ENCODE measurements at places on chromosomes 2 and 18.

DNA sequence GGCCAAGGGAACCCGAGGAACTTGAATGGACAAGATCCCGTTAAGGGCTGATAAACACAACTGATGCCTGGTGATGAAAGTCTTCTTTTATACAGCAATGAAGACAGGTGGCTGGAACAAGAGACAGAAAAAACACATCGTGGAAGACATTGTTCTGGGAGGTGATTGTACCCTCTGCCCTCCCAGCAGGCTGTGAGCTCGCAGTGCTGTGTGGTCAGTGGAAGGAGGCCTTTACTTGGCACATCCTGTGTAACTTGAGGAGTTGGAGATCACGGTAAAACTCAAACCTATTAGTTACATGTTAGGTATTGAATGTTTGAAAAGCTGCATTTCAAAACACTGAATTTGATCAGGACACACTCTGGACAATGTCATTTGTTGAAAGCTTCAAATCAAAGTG, 249.9 kb upstream of the EPAS1 start:
- no peak for DNase-seq

GRCh38 chr18:26468931-26469340, 79.4 kb downstream of the KCTD1 start:
- DNase-seq, result peak; percentile 40

GRCh38 chr2:232485757-232486557, 1.7 kb downstream of the ECEL1 start:
- DNase-seq, result no peak

DNA sequence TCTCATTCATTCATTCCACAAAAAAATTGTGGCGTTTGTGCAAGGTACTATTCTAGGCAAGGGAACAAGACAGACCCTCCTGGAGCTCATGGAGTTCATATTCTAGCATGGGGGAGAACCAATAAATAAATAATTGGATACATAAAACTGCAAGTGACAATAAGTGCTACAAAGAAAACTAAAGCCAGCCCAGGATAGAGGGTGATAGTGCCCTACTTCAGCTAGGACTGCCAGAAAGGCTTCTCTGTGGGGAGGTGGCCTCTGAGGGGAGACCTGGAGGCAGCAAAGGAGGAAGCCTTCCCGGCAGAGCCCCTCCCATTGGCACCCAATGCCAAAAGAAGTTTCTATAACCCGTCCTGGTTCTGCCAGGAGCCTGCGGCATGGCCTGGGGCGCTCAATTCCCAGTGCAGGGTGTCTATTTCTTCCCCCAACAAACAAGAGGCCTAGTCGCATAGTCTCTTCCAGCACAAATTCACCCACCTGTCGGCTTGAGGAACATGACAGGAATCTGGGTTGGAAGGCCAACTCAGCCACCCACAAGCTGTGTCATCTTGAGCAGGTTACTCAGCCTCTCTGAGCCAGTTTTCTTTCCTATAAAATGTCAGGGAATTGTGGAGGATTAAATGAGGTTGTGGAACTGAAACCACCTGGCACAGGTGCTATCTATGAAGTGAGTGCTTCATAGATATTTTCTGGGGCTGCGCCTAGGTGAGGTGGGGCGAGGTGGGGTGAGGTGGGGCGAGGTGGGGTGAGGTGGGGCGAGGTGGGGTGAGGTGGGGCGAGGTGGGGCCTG, 94.3 kb downstream of the ZFP36L2 start:
- no peak for DNase-seq

DNA sequence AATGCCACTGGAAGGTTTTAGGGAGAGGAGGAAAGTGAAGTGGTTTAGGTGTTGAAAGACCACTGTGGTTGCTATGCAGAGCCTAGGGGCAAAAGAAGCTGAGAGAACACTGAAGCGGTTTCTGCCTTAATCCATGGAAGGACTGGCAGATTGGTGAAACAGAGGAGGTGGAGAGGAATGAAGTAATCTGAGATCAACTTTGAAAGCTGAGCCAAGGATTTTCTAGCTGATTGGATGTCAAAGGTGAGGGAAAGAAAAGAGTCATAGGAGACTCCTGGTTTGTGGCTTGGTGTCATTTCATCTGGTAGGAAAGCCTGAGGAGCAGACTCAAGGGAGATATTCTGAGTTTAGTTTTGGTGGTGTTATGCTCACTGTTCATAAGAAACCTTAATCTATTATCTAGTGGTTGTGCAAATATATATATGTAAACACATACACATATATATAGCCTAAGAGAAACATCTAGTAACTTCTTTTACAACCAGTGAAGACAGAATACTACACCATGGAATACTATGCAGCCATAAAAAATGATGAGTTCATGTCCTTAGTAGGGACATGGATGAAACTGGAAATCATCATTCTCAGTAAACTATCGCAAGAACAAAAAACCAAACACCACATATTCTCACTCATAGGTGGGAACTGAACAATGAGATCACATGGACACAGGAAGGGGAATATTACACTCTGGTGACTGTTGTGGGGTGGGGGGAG, 134.1 kb upstream of the CREB1 start:
- DNase-seq, result no peak

DNA sequence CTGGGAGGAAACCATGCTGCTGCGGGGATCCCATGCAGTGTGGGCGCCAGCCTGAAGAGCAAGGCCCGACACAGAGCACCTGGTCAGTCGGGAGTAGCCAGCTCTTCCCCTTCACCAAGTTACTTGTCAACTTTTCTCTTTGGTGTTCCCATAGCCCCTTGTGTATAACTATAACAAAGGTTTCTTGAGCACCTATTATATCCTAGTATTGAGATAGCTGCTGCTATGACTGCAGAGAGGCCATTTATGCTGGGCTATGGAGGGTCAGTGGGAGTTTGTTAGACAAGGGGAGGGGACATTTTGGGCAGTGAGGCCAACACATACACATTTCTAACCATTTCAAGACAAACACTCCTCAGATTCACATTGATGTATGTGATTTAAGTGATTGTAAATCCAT, 10.8 kb downstream of the HK2 start:
- DNase-seq, result no peak

DNA sequence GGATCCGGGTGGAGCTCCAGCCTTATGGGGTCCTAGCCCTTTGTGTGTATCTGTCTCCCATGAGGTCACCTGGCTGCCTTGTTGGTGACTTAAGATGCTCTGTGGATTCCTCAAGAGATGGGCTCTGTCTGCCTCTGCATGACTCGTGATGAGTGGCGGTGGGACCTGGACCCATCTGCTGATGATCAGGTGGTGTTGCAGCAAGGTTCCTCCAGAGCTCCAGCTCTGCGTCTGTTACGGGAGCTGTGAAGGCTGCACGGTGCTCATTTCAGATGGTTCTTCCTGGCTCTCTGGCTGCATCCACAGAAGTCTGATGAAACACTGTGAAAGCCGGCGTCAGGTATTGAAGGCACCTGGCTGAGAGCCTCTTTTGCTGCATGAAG, 2.4 kb downstream of the AGAP1 start:
- no peak for DNase-seq

- DNase-seq, result no peak
Observed at GRCh38 chr2:156429211-156429610, 7.0 kb upstream of the GPD2 start.

GRCh38 chr2:227942021-227942420, 70.6 kb downstream of the DAW1 start:
- DNase-seq, result no peak

- DNase-seq, result no peak
Observed at GRCh38 chr2:234003972-234004617, 46.4 kb upstream of the SPP2 start.

GRCh38 chr2:196955036-196955435, 28.5 kb upstream of the PGAP1 start:
- DNase-seq, result no peak

DNA sequence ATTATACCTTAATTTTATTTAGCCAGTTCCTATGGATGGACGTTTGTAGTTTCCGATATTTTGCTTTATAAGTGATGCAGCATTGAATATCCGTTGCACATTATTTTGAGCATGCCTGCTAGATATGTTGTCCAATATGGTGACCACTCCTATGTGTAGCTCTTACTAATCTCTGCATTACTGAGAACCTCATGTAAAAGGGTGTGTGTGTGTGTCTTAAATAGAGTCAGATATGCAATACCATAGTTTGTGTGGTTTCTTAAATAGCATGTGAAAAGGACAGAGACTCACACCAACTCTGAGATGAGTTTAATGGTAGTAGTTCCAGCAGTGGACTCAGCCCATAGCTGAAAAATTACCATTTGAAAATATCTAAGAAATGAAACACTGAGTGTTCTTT, 32.3 kb downstream of the CD8A start:
- DNase-seq, result no peak

DNA sequence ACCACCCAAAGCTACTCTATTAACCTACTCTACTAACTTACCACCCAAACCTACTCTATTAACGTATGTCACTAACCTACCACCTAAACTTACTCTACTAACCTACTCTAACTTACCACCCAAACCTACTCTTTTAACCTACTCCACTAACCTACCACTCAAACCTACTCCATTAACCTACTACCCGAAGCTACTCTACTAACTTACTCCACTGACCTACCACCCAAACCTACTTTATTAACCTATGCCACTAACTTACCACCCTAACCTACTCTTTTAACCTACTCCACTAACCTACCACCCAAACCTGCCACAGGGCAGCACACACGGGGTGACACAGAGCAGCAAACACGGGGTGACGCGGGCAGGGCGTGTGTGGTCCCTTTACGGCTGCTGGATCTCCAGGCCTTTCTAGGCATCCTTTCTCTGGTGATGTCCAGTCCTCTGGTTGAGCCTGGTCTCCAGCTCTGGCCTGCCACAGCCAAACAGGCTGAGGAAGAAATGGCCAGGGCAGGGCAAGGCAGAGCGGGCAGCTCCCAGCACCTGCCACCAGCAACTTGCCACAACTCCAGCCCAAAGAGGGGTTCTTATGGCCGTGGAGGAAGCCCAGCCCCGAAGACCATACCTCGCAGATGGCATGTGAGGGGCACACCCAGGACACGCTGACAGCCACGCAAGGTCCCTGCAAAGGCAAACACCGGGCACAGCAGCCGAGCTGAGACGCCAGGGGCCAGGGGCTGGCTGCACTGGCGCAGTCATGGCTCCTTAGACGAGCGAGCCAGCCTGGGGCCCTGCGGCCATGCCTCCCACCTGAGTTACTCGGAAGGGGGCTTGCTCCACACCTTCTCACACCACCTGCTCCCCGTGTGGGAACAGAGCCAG, 25.7 kb downstream of the PXDN start:
- no peak for DNase-seq

DNA sequence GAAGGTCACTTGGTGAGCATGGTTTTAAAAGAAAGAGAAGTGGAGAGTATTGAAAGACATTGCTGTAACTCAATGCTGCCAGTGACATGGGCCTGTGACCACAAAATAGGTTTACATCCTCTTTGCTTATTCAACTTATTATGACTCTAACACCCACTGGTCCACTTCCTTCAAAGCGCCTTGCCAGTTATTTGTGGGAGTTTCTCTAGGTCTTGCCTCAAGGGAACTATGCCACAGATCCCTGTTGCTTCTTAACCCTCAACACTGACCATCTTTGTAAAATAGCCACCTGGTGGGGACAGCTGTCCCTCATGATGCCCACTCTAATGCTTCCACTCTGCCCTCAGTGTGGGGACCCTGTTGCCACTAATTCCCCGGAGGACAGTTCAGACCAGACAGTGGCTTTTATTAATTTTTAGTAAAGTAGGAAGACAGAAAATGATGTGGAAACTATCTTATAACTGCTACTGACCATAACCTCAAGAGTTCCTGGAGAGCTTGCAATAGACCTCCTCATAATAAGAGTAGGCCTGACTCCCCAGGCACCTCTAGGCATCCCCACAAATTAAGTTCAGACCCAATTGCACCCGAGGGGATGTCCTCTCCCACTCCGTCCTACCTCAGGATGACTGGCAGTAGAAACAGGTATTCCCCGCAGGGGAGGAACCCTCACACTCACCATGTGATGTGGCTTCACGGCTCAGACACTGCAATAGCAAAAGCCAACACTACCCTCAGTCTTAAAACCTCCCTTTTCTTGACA, 31.3 kb upstream of the SLC25A52 start:
- DNase-seq, result no peak

DNA sequence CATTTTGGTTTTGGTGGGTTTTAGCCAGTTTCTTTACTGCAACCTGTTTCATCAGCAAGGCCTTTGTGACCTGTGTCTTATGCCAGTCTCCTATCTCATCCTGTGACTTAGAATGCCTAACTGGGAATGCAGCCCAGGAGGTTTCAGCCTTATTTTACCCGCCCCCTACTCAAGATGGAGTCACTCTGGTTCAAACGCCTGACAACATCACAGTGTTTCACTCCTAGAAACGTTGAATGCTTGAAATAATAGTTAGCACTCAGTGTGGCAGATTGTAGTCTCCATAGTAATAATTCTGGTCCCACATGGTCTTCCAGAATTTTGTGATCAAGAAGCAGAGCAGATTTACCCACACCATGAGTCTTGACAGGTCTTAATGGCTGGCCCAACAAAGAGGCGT, 159.0 kb upstream of the TRIB2 start:
- no peak for DNase-seq

GRCh38 chr18:50045126-50045525, 149.8 kb downstream of the MYO5B start:
- DNase-seq, result no peak

DNA sequence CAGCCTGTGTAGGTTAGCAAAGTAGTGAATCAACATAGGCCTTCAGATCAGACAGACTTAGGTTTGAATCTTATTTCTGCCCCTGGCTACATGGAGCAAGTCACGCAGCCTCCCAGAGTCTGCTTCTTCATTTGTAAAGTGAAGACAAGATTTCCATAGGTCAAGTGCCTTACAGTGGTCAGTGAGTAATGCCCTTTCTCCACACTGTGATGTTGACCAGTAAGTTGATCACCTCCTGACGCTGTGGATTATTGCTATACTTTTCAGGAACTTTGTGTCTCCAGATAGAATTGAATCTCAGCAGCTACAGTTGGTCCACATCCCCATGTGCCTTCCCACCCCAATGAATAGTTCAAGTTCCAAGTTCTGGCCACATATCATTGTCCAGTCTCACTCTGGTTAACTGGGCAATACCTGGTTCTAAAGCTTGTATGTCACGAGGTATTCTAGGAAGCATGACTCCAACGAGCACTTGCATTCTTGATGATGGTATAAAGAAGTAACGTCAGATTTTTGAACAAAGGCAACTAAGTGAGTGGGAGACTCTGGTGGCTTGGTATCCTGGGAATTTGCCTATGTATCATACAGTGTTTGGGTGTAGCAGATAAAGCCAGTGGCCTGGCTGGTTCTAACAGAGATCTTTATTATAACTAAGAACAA, 2.1 kb upstream of the CLIP4 start:
- DNase-seq, result no peak

- no peak for DNase-seq
Observed at GRCh38 chr18:48934415-48934722, 16.4 kb downstream of the SMAD7 start.

- peak; percentile 34 for DNase-seq
Observed at GRCh38 chr2:25276569-25277465, 64.9 kb downstream of the DNMT3A start.
